Right atrium auricular region (tissue), 2 donors: ENCODE measurements at places on chromosomes 6 and 20. TPM values are rescaled to one million over a fixed set of nuclear protein-coding genes. Genes with fewer than 3 reads are reported as not detected.

TFAP2C gene
- total RNA-seq: 0.39 TPM

GRM1 gene
- total RNA-seq: 0.07 TPM

ESR1 gene
- total RNA-seq: 0.67 TPM

OPRM1 gene
- not detected for total RNA-seq

ZNF311 gene
- total RNA-seq: 0.24 TPM

VWA7 gene
- 7.5 TPM for total RNA-seq

CTAGE9 gene
- not detected for total RNA-seq

CRISP2 gene
- not detected for total RNA-seq

CPNE5 gene
- total RNA-seq: 47.4 TPM

XKR7 gene
- total RNA-seq: not detected

PLN gene
- total RNA-seq: 1,831 TPM

MTFR2 gene
- not detected for total RNA-seq

PNLDC1 gene
- 0.33 TPM for total RNA-seq

SLC32A1 gene
- total RNA-seq: not detected

UBD gene
- total RNA-seq: not detected

CDC5L gene
- total RNA-seq: 16.4 TPM

FNDC11 gene
- not detected for total RNA-seq

BMP7 gene
- total RNA-seq: 15.1 TPM

ETV7 gene
- 0.33 TPM for total RNA-seq

CAGE1 gene
- not detected for total RNA-seq

VSX1 gene
- total RNA-seq: not detected

LY6G6C gene
- not detected for total RNA-seq

SIGLEC1 gene
- total RNA-seq: 3.2 TPM

HMGCLL1 gene
- total RNA-seq: 0.94 TPM

COL19A1 gene
- total RNA-seq: 3.9 TPM

EFCAB8 gene
- total RNA-seq: not detected

TCF15 gene
- 4.9 TPM for total RNA-seq

SIRPD gene
- not detected for total RNA-seq

ERVFRD-1 gene
- total RNA-seq: not detected

C20orf141 gene
- total RNA-seq: not detected

SLC22A2 gene
- total RNA-seq: not detected

TSHZ2 gene
- total RNA-seq: 3.3 TPM

LY6G6D gene
- not detected for total RNA-seq

DYNLRB1 gene
- 189 TPM for total RNA-seq

CNR1 gene
- total RNA-seq: 1.7 TPM

SLC22A16 gene
- not detected for total RNA-seq

ULBP3 gene
- 1.4 TPM for total RNA-seq

TUBB2A gene
- total RNA-seq: 42.2 TPM

KCTD20 gene
- total RNA-seq: 26.3 TPM

PRR3 gene
- 2.3 TPM for total RNA-seq

CTCFL gene
- total RNA-seq: not detected

C6orf163 gene
- 1.5 TPM for total RNA-seq
